ENCODE measurements at places on chromosomes 5 and 9.

GRCh38 chr9:113454914-113455761 lies 8.4 kb upstream of the RGS3 start:
- DNase-seq: no peak

DNA sequence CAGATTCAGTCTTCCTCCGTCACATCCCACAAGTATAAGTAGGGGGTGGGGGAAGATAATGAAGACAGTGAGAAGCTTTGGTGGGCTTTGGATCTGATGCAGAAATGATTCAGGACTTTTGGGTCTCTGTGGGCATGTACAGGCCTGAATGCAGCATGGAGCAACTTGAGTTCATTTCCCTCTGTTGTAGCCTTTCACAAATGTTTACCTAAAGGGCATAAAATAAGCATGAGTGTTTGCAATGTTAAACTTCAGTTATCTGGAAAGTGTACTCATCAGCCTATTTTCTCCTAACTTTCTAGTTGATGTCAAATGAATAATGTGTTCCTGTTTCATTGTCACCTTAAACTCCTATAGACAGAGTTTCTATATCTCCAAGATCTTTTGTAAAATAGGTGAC lies 39.3 kb downstream of the GARNL3 start:
- no peak for DNase-seq

DNA sequence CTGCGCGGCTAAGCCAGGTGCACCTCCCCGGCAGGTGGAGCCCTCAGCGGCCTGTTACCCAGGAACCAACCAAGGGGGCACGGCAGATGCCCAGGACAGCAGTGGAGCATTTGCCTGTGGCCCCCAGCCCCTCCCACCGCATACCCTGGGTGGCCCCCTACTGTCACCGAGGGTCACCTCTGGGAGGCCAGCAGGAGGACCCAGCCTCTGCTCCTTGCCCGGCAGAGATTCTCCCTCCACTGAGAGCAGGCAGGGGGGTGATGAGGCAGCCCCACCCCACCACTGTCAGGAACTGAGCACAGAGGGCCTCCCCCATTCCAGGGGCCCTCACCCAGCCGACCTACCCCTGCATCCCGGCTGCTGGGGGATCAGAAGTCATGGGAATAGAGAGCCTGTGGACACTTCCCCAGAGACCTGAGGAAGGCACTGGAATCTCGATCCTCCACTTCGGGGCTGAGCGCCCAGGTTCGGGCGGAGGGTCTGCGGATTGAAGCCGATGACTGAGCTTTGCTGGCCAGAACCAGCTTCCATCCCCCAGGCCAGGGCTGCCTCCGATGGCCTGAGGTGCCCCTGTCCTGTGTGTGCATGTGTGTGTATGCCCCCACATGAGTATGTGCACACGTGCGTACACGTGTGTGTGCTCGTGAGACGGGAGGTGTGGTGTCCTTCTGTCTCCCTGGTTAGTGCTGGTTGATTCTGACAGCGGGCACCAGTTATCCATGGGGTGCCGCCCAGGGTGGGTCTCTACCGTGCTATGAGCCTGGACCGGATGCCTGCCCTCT lies at the start of gene QRFP:
Gene QRFP (minus strand): TSS at position 580 of the 782 bp plus-strand sequence. CDS start 2,974 bp downstream, outside the sequence.
- no peak for DNase-seq

DNA sequence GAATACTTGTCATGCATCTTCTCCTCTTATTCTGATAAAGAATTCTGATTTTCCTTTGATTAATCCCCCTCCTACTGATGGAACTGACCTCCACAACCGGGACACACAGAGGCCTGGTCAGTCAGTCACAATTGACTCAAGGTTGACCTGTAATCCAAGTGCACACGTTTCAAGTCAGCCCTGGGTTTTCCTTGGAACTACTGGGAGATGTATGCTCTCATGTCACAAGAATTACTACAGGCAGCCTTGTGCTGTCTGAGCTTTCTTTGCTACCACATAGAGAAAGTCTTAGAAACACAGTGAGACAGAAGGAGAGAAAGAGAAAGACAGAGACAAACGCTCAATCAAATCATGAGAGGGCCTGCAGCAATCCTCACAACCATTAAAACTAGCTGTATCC lies 345.8 kb downstream of the PDE4D start:
- no peak for DNase-seq

DNA sequence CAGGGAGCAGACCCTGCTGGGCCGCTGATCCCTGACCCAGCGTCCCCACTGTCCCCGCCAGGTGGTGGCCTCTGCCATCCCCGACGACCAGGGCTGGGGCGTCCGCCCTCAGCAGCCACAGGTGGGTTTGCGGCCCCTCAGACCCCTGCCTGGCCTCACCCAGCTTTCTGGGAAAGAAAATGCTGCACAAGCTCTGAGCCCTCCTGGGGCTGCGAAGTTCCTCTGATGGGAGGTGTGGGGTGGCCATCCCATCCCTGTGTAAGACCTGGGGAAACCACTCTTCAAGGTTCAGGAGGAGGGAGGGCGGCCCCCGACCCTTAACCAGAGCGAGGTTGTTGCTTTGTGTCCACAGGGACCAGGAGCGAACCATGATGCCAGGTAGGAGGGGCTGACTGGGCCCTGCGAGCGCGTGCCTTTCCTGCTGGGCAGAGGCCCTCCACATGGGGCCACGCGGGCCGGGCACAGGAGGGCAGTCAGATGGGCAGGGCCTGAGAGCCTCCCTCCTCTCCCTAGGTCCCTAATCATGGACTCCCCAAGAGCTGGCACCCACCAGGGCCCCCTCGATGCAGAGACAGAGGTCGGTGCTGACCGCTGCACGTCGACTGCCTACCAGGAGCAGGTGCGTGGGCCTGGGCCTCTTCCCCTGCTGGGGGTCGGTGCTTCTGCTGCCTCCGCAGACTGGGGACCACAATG lies 7.7 kb downstream of the NOXA1 start:
- DNase-seq: no peak

GRCh38 chr9:101727612-101728524 lies 10.6 kb downstream of the GRIN3A start:
- DNase-seq: no peak

- no peak for DNase-seq
Measured at GRCh38 chr5:178404987-178405386, 172.4 kb upstream of the PHYKPL start.

DNA sequence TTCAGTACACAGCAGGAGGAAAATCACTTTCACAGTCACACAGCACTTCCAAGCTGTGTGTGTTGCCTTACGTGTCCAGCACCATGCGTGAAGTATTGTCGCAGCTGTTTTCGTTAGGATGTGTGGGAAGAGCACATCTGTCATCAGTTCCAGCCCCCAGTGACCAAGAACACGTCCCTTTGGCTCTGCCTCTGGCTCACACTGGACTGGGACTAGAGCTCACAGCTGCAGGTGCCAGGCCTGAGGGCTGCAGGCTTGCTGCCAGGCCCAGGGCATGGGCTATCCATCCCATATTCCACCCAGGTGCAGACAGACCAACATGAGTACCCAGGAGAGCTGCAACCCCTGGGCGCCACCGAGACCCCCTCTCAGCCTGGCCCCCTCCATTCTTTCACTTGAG lies 60.5 kb upstream of the ANKRD33B start:
- DNase-seq: no peak

GRCh38 chr9:89955144-89955543 lies 350.3 kb downstream of the GADD45G start:
- DNase-seq: no peak

GRCh38 chr5:16669776-16670175 lies 53.0 kb upstream of the RETREG1 start:
- DNase-seq: no peak

DNA sequence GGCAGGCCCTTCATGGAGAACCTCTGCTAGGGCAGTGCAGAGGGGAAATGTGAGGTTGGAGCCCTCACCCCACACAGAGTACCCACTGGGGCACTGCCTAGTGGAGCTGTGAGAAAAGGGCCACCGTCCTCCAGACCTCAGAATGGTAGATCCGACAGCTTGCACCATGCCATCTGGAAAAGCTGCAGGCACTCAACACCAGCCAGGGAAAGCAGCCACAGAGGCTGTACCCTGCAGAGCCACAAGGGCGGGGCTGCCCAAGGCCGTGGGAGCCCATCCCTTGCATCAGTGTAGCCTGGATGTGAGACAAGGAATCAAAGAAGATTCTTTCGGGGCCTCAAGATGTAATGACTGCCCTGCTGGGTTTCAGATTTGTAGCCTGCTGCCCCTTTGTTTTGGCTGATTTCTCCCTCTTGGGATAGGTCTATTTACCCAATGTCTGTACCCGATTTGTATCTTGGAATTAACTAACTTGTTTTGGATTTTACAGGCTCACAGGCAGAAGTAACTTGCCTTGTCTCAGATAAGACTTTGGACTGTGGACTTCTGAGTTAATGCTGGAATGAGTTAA lies 16.6 kb upstream of the ZDHHC11 start:
- DNase-seq: no peak

DNA sequence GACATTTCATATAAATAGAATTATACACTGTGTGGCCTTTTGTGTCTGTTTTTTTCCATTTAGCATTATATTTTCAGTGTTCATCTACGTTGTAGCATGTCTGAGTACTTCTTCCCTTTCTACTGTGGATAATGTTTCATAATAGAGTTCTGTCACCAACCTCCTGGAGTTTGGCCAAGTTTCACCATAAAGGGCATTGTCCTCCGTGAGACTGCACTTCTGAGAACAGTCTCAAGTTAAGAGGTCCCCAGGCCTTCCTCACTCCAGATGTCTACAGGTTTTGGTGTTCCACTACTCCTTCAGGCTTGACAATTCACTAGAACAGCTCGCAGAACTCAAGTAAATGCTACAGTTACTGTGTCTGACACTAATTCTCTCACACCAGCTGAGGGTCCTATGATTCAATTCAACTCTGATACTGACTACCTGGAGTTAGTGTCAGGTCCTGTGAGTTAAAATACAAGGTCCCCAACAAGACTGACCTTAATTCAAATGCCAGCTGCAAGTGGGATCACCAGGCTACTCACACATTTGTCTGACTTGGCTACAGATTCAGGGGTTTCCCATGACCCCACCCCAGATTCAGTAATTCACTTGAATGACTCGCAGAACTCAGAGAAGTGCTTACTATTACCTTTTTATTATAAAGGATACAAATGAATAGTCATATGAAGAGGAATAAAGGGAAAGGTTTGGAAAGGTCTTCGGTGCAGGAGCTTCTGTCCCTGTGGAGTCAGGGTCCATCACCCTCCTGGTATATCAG lies 31.1 kb downstream of the SLC35A4 start:
- no peak for DNase-seq

GRCh38 chr5:180330810-180331646 lies 22.1 kb downstream of the GFPT2 start:
- DNase-seq: no peak

- no peak for DNase-seq
Measured at GRCh38 chr5:36836831-36837230, 39.7 kb upstream of the NIPBL start.

DNA sequence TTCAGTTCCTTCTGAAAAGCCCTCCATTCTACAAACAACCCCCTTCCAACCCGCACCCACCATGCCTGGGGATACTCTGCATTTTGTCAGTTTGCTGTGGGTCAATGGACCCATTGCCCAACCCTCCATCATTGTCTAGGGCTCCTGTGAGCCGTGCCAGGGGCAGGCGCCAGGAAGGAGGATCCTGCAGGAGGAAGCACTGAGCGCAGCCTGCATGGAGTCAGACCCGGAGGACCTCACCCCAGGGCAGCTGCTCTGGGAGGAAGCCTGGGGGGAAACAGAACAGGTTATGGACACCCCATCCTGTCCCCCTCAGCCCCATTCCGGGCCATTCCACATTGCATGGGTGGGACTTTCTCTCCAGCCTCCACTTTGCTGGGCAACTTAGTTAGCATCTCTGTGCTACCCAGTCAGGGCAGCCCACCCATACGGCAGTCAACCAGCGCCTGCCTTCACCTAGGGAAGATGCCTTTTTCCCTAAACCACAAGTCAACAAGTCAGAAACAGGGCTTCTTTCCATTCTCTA lies 48.6 kb upstream of the VDAC1 start:
- no peak for DNase-seq

DNA sequence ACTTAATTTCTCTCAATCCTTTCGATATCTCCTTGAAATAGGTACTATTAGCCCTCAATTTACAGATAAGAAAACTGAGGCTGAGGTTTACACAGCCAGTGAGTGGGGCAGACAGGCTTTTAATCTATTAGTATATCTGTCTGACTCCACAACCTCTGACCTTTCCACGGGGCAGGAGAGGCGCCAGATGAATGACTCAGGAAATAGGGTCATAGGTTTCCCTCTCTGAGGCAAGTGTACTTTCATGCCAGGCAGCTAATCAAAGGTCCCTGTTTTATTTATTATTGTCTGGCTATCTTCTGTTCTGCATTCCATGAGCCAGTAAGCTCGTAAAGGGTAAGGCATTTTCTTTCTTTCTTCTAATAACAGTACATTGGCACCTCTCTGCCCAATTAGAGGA lies 79.6 kb upstream of the KLF4 start:
- no peak for DNase-seq
